Stimulated activated CD4-positive, alpha-beta T cell treated with anti-CD3 and anti-CD28 coated beads, Interleukin-12 subunit alpha, Interleukin-12 subunit beta, amount 100 ng/mL, for 48 hours (primary cell): ENCODE measurements at places on chromosomes 5 and 9.
A peak's percentile ranks its signal among the peaks of the same experiment; 100 is the strongest.

DNA sequence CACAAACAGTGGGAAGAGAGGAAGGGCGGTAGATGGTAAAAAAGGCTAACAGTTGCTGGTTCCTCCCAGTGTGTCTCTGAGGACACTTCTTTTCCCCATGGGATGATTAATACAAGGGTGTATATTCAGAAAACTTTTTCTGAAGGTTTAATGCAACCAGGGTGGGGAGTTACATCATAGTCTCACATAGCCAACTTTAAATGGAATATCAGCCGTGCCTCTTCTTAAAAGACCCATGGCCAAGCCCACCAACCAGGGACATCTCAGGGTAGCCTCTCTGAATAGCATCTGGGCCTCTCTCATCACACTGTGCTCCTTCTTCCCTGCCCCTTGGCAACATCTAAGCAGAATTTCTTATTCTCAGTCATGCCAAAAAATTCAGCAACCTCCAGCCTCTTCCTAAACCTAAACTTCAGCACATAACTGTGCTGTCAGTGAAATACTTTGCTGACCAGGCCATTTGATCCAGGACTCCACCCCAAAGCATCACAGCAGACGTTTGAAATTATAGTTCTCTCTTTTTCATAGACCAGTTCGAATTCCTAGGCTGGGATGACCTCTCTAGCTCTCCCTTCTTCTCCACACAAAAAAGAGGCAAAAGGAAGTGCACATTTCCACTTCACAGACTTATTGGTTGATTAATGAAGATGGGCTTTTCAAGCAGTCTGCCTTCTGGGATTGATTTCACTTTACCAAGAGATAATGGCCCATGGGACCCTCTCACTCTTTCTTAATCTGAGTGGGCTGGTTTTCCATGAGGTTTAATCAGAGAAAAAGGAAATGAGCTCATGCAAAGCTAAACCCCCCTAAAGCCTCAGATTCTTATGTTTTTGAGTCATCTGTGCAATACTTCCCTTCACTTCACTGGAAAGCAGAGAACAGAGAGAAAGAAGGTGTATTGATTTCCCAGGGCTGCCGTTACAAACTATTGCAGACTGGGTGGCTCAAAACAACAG, 85.1 kb upstream of the RAI14 start:
- DNase-seq, result no peak

GRCh38 chr5:53257806-53258373, 148.3 kb upstream of the MOCS2 start:
- no peak for DNase-seq

DNA sequence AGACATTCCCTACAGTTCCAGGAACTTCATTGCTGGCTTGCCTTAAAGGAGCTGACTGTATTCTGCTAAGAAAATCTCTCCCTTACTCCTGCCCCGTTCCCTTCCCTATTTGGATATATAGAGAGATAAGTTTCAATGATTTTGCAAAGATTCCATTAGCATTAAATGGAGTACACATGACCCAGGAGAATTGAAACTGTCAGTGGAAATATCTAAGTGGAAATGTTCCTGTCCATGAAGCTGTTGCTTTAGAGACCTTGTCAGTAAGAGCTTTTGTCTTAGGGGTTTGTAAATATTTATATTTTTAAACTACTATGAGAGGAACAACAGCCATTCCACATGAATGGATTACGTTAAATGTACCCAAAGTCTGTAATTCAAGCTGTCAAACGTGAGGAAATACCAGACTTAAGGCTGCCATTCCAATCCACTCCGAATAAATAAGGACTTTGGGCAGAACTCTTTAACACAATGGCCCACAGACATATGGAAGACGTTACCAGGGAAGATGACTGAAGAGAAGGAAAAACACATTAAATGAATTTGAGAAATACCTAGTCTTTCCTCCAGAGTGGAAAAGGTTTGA, 387.1 kb upstream of the PAPPA start:
- no peak for DNase-seq

- DNase-seq, result no peak
Observed at GRCh38 chr5:130109152-130109551, 204.9 kb downstream of the CHSY3 start.

- no peak for DNase-seq
Observed at GRCh38 chr5:160133918-160134304, 14.7 kb upstream of the PWWP2A start.

- DNase-seq, result no peak
Observed at GRCh38 chr9:97596906-97597305, 36.3 kb downstream of the TSTD2 start.

DNA sequence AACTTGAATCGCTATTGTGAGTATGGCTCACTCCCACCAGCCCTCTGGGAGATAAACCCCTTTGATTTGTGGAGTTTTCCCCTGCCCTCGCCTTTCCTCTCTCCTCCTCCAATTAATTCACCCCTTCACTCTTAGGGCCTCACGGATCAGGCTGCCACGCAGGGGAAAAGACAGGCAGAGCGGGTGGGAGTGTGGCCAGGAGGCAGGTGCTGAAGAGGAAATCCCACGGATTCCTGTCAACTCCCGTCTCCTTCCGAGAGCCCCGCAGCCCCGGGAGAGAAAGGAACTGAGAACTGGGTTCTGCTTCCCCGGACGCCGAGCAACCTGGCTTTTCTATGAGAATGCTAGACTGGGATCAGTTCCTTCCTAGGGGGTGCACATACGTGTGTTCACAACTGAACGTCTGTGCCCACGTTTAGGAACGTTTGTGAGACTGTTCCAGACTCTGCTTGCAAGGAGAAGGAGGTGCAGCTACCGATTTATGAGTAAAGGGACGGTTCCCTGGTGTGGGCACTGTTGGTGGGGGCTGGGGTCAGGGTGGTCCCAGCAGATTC, 314.5 kb upstream of the TLE4 start:
- DNase-seq, result no peak

GRCh38 chr9:2016408-2017330, 1.5 kb downstream of the SMARCA2 start:
- DNase-seq, result peak; percentile 32

DNA sequence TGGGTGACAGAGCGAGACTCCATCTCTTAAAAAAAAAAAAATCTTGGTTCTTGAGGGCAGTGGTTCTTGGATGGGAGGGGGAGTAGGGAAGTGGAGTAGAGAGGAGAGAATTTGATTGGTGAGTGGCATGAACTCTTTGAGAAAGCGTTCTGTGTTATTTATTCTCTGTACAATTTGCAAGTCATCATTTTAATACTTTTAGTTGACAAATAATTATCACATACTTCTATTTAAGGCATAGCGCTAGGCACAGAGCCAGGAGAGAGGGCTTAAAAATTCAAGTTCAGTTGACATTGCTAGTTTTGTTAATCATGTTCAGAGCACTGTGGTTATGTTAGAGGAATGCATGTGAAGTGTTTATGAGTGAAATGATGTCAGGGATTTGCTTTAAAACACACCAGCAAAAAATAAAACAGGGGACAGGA, 24.6 kb downstream of the HSDL2 start:
- no peak for DNase-seq

DNA sequence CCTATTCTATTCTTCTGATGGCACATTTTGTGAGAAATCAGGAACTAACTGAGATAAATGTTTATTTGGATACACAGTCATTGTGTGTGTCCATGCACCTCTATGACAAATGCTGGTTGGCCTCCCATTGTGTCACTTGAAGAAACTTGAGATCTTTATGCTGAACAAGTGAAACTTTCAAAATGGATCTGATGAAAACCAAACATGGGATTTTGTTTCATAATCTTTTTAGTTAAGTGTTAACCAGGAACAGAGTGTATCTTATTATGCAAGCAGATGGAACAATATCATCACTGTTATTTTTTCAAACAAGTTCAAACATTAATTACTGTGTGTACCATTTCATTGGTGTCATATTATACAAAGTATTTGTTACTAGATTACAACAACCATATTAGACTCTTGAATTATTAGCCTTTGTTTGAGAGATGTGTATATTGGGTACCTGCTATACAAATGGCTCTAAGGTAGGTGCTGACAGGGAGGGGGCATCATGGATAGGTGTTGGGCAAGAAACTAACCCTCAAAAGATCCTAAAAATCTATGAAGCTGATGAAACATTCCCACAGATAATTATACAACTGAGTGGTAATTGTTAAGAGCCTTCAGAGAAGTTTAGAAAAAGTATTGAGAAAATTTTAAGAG, 159.8 kb downstream of the PALM2AKAP2 start:
- no peak for DNase-seq

DNA sequence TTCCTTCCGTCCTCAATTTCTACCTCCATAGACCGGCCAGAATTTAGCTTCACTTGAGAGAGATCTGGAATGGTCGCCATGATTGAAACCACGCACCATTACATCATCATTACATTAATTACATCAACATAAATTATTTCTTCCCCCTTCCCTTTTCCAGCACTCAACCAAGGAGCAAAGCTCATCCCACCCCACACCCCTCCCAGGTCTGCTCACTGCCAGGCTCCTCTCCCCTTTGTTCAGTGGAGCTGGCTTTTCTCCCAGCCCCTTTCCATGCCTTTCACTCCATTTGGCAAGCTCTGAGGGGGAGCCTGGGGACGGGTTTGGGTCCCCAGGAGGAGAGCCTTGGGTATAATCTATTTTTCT, 8.4 kb downstream of the RACK1 start:
- DNase-seq, result no peak

DNA sequence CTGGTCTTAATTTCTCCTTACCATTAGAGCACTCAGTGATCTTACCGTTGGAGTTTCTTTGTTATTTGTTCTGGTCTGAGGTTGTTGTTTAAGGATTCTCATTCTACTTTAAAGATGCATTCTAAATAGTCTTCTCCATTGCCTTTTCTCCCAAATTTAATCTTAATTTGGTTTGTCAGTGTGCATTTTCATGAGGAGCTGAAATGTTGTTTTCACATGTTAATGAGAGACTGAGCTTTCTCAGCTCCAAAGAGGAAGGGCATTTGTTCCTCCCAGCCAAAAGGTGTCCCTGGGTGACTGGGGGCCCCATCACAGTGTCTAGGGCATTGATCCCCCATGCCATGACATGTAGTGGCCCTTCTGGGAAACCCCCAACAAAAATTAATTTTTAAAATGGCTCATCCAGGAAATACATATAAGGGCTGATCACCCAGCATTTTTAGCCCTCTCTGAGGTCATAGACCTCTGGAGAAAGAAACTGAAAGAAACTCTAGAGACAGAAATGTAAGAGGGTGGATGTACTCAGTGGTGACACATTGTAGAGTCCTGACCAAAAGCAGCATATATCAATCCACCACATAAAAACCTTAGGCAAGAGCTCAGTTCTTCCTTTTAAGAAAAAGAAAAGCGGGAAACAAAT, 240.4 kb upstream of the RAI14 start:
- no peak for DNase-seq

DNA sequence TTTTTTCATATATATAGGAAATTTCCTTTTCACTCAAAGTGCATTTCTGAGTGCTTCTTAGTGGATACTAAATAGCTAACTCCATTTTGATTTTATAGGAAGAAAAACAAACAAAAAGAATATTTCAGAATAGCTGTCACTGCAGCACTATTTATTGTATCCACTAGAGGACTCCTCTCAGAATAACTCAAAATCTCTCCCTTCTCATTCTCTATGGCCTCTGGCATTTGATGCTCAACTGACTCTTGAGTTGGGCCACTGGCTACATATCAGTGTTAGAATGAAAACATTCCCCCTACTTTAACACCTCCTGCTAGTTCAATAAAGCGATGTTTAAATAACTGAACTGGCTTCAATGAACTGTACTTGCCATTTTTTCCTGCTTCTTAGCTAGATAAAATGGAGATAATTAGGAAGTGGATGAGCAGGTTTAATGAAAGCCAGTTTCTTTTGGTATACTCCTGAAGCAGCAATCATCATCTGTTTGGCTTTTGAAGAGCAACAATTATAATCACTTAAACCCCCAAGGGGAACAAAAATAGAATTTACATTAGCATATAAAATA, 16.6 kb upstream of the ELAVL2 start:
- DNase-seq, result no peak

DNA sequence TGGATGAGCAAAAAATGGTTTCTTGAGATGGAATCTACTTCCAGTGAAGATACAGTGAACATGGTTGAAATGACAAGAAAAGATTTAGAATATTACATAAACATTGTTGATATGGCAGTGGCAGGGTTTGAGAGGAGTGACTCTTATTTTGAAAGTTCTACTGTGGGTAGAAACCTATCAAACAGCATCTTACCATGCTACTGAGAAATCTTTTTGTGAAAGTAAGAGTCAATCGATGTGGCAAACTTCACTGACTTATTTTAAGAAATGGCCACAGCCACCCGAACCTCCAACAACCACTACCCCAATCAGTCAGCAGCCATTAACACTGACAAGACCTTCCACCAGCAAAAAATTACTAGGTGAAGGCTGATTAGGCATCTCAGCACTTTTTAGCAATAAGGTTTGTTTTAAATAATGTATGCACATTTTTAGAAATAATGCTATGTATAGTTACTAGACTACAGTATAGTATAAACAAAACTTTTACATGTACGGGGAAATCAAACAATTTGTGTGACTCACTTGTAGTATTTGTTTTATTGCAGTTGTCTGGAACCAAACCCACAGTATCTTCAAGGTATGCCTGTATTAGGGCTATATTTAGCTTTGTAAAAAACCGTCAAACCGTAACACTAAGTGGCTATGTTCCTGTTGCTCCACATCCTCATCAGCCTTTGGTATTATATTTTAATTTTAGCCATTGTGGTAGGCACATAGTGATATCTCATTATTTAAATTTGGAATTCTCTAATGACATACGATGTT, 30.6 kb upstream of the ADAMTS6 start:
- DNase-seq, result no peak

- DNase-seq, result peak; percentile 32
Observed at GRCh38 chr9:37953775-37954437, 50.0 kb upstream of the SLC25A51 start.

DNA sequence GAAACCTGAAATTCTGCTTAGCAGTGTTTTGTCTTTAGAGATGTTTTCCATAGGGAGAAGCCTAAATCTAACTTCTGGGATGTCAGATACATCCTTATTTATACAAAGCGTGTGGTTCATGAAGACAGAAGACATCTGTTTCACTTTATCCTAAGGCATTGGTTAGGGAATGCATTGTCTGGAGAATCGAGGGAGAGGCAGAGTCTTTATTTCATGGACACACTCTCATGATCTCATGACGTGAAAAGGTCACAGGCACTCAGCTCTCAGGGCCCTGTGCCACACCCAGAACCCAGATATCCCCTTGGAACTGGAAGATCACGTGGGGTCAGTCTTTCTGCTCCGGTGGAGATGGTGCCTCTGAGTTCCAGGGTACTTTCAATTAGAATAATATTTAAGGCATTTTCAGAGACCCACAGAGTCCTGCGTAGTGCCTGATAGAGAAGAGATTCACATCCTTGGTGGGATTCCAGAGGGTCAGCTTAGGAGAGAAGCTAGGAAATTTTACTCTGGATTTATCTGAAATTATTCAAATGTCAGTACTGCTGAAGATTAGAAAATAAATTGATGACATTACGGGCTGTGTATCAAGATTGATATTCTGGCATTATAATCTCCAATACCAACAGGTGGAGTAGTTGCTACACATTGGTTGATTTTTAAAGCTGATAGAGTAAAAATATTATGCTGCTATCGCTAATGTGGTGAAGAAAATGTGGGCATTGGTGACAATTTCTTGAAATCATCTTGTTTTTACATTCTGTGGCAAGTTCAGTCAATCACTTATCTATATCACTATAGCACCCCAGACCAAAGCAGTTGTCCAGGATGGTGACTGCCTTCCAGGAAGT, 378.3 kb downstream of the MTRR start:
- no peak for DNase-seq

GRCh38 chr5:168128111-168128510, 163.3 kb upstream of the WWC1 start:
- no peak for DNase-seq

GRCh38 chr5:76765249-76765648, 49.3 kb downstream of the F2R start:
- no peak for DNase-seq
